Thoracic aorta (tissue), 2 donors: ENCODE measurements at places on chromosomes 4 and X. TPM values are rescaled to one million over a fixed set of nuclear protein-coding genes. Genes with fewer than 3 reads are reported as not detected.

DNA sequence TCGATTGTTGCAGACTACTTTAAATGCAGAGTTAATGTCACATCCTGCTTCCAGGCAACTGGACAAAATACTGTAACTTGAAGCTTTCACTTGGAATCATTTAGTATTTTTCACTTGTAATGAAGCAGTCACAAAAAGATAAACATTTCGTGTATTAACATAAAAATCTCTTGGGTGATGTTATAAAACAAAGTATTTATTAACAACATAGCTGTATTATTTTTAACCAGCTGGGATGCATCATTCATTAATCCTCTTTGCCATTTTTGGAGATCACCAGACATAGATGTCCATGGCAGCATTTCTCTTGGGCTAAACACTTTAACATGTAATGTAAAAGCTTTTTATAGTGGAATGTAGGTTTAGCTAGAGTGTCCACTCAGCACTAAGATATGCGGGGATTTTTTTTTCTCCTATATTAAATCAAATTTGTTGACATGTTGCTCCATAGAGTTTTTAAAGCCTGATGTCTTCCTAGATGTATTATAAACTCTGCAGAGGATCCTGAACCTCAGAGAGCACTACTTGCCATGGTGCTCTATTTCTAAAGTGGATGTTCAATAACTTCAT lies 193.7 kb upstream of the SPANXN4 start:
- no peaks in the 10 kb centered on the region for H3K4me1 ChIP-seq
- H3K27me3 ChIP-seq: no peaks in the 10 kb centered on the region
- no peaks in the 10 kb centered on the region for H3K36me3 ChIP-seq
- no peak overlapping the region for H3K4me3 ChIP-seq
- no peak for DNase-seq
- H3K27ac ChIP-seq: no peak overlapping the region

DNA sequence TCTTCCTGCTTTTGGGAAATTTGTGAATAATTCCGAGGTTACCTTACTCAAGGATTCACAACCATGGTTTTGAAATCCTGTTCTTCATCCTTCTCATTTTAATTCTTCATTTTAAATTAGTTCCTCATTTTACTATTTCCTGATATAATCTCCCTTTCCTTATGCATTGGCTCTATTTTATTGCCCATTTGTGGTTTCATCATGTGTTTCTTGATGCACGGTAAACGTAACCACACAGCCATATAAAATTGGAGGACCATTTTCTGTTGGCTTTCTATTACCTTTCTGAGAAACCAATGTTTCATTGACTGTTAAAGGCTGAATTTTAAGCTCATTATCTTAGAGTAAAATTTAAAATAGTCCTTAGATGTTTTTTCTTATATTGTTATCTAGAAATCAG lies 100.3 kb upstream of the NDST4 start:
- H3K4me1 ChIP-seq: no peaks in the 10 kb centered on the region
- no peak overlapping the region for H3K4me3 ChIP-seq
- DNase-seq: no peak
- H3K27me3 ChIP-seq: no peaks in the 10 kb centered on the region
- no peaks in the 10 kb centered on the region for H3K36me3 ChIP-seq

TBX22 gene
- not detected for total RNA-seq

CENPU gene
- total RNA-seq: 2.0 TPM
